ENCODE measurements at places on chromosomes 2 and 18.
A peak's percentile ranks its signal among the peaks of the same experiment; 100 is the strongest.

DNA sequence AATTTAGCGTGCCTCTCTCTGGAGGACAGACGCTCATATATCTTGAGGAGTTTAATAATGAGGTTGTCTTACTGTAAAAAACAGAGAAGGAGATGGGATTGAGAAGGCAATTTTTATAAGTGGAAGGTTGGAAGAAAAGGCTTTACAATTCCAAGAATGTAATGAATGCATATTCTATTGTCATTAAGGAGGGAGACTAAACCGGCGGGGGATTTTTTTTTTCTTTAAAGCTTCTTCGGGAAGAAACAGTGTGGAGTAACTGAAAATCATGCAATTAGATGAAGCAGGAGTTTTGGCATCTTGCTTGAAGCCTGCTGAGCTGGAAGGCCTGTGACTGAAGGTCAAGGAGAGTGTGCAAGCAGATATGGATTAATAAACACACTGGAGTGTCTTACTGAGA is 124.4 kb downstream of the HRH4 start:
- DNase-seq = no peak
- H3K4me1 ChIP-seq = no peaks in the 10 kb centered on the region
- no peaks in the 10 kb centered on the region for H3K36me3 ChIP-seq
- H3K27ac ChIP-seq = no peak overlapping the region

DNA sequence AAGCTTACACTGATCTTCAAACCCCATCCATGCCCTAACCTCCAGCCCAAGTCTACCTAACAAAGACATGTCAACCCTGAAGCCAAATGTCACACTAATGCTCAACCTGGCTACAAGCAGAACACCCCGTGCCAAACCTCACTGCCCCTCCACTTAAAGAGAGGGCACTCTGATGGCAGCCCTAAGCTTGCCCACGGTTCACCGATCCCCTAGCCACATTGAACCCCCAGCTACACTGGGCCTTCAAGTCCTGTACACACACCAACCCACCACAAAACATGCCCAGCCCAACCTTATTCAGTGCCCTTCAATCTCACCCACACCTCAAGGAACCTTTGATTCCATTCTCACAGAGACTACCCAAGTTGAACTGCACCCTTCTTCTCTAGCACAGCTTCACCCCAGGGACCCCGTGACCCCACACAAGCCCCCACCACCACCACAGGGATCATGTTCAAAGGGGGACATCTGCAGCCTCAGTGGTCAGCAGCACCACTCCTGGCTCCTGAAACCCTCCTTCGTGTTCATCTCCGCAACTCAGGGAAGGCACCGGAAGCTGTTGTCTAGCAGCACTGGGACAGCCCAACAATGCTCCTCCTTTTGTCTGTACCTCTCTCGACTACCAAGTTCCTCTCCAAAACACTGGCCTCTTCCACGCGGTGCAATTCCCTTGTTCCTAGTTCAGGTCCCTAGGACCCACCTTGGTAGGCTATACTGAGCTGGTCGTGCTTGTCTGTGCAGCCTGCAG is 218.8 kb downstream of the CYP26B1 start:
- no peak overlapping the region for H3K27ac ChIP-seq
- no peak for DNase-seq
- no peak overlapping the region for H3K4me3 ChIP-seq
- peaks cover 22% of the 10 kb centered on the region for H3K4me1 ChIP-seq

GRCh38 chr2:119377294-119377992 is 10.7 kb downstream of the DBI start:
- H3K36me3 ChIP-seq = peaks cover 12% of the 10 kb centered on the region
- H3K27me3 ChIP-seq = no peaks in the 10 kb centered on the region
- no peak overlapping the region for H3K4me3 ChIP-seq
- no peak overlapping the region for H3K27ac ChIP-seq

GRCh38 chr2:54461261-54461660 is 5.1 kb downstream of the SPTBN1 start:
- DNase-seq = no peak
- peaks cover 45% of the 10 kb centered on the region for H3K27me3 ChIP-seq
- peaks cover 15% of the 10 kb centered on the region for H3K4me1 ChIP-seq
- H3K36me3 ChIP-seq = no peaks in the 10 kb centered on the region
- peak overlapping the region; percentile 28 for H3K27ac ChIP-seq

GRCh38 chr2:108935271-108935741 is 53.7 kb downstream of the EDAR start:
- H3K4me1 ChIP-seq = peaks cover 23% of the 10 kb centered on the region
- no peaks in the 10 kb centered on the region for H3K36me3 ChIP-seq
- H3K27me3 ChIP-seq = no peaks in the 10 kb centered on the region
- H3K27ac ChIP-seq = no peak overlapping the region
- no peak overlapping the region for H3K4me3 ChIP-seq

- H3K4me1 ChIP-seq = no peaks in the 10 kb centered on the region
- no peaks in the 10 kb centered on the region for H3K27me3 ChIP-seq
- H3K27ac ChIP-seq = no peak overlapping the region
- no peak overlapping the region for H3K4me3 ChIP-seq
- H3K36me3 ChIP-seq = no peaks in the 10 kb centered on the region
- no peak for DNase-seq
Measured at GRCh38 chr2:223460209-223460608, 142.0 kb downstream of the SCG2 start.

DNA sequence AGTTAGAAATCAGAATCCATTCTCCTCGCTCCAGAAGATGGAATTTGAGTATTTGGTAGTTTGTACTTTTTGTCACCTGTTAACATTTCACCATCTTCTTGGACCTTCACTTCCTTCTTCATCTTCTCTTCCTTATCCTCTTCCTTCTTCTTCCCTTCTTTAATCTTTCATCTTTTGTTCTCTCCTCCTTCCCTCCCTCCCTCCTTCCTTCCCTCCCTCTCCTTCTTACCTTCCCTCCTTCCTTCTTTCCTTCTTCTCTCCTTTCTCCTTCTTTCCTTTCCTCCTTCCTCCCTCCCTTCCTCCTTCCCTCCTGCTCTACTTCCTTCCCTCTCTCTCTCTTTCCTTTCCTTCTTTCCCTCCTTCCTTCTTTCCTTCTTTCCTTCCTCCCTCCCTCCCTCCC is 31.1 kb upstream of the LTBP1 start:
- no peaks in the 10 kb centered on the region for H3K36me3 ChIP-seq
- H3K4me3 ChIP-seq = no peak overlapping the region
- no peaks in the 10 kb centered on the region for H3K4me1 ChIP-seq
- H3K27me3 ChIP-seq = no peaks in the 10 kb centered on the region
- no peak overlapping the region for H3K27ac ChIP-seq
- DNase-seq = no peak

DNA sequence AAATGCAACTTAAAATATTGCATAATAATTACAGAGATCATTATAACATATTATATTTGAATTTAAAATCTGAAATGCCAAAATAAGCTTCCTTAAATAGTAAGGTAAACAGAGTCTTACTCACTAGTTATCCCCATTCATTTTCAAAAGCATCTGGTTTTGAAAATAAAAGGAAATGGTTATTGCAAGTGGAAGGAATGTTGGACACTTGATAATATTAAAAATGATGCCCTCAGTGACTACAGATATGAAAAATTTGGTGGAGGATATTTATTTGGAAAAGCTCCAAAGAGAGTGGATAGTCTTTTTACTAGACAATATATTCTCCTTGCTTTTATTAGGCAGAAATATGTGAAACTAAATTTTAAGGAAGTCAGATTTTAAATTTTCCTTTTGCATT is 39.7 kb downstream of the CDH19 start:
- no peaks in the 10 kb centered on the region for H3K27me3 ChIP-seq
- no peaks in the 10 kb centered on the region for H3K4me1 ChIP-seq
- H3K27ac ChIP-seq = no peak overlapping the region
- H3K36me3 ChIP-seq = no peaks in the 10 kb centered on the region
- no peak overlapping the region for H3K4me3 ChIP-seq

DNA sequence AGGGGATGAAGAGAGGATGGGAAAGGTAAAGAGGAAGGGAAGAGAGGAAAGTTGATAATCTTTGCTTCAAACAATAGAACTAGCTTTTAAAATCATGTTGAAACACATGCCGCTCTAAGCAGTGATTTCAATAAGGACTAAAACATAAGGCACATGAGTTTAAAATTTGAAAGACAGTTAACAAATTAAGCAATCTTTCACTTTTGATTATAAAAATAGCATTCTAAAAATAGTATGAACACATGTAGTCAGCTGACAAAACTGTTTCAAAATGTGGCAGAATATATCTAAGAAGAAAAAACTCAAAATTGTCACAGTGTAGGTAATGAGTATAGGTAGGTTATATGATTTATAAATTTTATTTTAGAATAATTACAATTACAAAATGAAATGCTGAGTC is 25.3 kb downstream of the PSME4 start:
- H3K4me3 ChIP-seq = no peak overlapping the region
- no peak overlapping the region for H3K27ac ChIP-seq
- DNase-seq = no peak

- H3K4me1 ChIP-seq = no peaks in the 10 kb centered on the region
- no peaks in the 10 kb centered on the region for H3K36me3 ChIP-seq
- no peak for DNase-seq
- H3K4me3 ChIP-seq = no peak overlapping the region
- H3K27me3 ChIP-seq = no peaks in the 10 kb centered on the region
Measured at GRCh38 chr2:161036926-161037325, 123.3 kb upstream of the TANK start.

DNA sequence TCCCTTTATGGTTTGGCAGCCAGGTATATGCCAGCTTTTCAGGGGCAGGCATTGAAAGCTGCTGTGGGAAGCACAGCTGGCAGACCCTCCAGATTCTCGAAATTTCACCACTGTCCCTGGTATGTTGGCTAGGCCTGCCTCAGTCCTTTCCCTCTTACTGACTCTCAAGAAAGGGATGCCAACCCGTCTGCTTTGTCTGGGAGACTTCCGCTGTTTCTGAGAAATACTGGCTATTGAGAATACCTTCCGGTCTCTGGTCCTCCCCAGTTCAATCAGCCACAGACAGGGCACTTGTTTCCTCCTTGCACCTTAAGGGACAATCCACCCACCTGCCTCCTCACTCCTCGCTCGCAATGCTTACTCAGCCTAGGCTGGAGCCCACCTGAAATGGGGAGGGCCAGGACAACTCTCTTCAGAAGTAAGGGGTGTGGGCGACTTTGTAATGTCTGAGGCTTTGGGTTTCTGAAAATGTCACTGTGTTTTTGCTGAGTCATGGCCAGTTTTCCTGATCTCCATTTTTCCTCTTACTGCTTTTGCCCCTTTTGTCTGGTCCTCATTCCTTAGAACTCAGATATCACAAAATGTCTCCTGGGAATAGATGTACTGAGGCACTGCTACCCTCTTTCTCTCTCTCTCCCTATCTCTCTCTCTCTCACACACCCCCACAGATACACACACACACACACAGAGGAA is 571.1 kb downstream of the TNS1 start:
- H3K27me3 ChIP-seq = no peaks in the 10 kb centered on the region
- H3K4me1 ChIP-seq = peaks cover 25% of the 10 kb centered on the region
- H3K27ac ChIP-seq = peak overlapping the region; percentile 64
- H3K36me3 ChIP-seq = no peaks in the 10 kb centered on the region
- H3K4me3 ChIP-seq = no peak overlapping the region
- DNase-seq = no peak

DNA sequence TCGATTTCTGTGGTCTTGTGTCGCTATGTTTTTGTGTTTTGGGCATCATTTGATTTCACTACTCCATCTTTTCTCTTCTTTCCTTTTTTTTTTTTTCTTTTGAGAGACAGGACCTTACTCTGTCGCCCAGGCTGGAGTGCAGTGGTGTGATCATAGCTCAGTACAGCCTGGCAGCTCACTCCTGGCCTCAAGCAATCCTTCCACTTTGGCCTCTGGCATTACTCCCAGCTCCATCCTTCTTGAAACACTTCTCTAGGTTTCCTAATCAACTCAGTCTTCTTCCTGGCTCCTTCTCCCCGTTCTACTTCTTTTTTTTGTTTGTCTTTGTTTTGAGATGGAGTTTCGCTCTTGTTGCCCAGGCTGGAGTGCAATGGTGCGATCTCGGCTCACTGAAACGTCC is 26.5 kb downstream of the TCF23 start:
- H3K36me3 ChIP-seq = no peaks in the 10 kb centered on the region
- H3K4me1 ChIP-seq = no peaks in the 10 kb centered on the region
- no peak overlapping the region for H3K27ac ChIP-seq
- peaks cover 21% of the 10 kb centered on the region for H3K27me3 ChIP-seq

DNA sequence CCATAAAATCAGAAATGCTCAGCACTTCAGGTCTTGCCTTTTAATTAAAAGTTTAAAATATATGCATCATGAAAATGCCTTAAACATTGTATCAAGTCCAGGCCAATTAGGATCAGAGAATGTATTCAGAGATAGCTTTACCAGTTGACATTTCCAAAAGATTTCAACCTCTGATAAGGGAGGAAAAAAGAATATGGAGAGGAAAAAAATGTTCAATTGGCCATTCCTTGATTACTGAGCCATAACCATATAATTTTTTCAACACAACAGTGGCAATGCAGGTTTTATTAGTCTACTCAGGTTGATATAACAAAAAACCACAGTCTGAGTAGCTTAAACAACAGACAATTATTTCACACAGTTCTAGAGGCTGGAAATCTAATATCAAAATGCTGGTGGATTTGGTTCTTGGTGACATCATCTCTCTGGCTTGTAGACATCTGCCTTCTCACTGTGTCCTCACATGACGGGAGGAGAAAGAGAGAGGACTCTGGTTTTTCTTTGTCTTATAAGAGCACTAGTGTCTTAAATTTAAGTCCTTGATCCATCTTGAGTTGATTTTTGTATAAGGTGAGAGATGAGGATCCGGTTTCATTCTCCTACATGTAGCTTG is 111.9 kb downstream of the IRS1 start:
- no peaks in the 10 kb centered on the region for H3K27me3 ChIP-seq
- H3K4me3 ChIP-seq = no peak overlapping the region
- no peaks in the 10 kb centered on the region for H3K36me3 ChIP-seq

DNA sequence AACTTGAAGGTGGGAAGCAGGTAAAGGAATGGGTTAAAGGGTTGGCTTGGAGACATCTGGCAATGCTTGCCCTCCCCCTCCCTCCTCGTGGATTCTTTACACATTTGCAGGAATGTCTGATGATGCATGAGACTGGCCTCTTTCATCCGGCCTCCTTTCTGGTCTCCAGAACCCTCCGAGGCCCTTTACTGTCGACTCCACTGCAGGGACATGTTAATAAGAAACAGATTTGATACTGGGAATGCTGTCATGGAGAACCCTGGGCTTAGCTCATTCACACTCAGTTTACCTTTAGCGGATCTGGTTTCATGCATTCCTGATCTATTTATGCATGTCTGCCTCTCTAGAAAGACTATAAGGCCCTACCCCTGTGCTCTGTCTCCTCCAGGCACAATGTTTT is 238.7 kb downstream of the TGIF1 start:
- no peak for DNase-seq
- no peaks in the 10 kb centered on the region for H3K27me3 ChIP-seq
- no peak overlapping the region for H3K27ac ChIP-seq
- no peak overlapping the region for H3K4me3 ChIP-seq

DNA sequence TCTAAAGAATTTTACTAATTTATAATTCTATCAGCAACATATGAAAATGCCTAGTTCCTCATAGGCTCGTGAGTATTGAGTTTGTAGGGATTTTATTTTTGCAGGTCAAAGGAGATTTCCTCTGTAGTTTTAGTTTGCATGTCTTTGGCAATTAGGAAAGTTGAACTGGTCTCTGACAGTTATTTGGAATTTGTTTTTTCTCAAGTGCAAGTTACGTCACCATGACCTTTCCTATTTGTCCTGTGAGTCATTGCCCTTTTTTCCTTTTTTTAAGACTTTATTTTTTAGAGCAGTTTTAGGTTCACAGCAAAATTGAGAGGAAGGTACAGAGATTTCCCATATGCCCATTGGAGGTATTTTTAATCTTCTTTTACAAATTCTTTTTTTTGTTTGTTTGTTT is 29.0 kb downstream of the RAMP1 start:
- peaks cover 18% of the 10 kb centered on the region for H3K4me1 ChIP-seq
- H3K4me3 ChIP-seq = no peak overlapping the region
- DNase-seq = no peak
- H3K27me3 ChIP-seq = no peaks in the 10 kb centered on the region
